CD4-positive, alpha-beta T cell treated with Interleukin-6 at 100 ng/mL for 8 hours (primary cell): ENCODE measurements at places on chromosomes 12 and 14.

GRCh38 chr14:103728721-103729120, 13.1 kb downstream of the ZFYVE21 start:
- no peak for DNase-seq

DNA sequence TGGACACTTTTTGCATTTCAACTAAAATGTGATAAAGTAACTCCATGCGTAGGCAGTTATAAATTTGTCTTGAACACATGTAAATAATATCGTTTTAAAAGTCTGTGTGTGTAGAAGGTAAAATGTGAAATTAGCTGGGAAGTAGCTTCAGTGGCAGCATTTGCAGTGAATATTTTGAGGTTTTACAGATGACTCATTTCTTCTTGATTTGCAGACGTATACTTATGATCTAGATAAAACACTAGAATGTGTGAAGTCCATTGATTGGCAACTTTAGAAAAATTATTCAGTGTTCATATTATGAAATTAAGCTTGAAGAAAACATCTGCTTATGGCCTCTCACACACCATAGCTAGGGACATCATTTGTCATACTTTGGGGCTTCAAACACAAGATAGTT, 788.6 kb upstream of the NOVA1 start:
- no peak for DNase-seq

- DNase-seq: peak; percentile 61
Observed at GRCh38 chr14:72476657-72477499, 417.0 kb downstream of the DPF3 start.

- DNase-seq: no peak
Observed at GRCh38 chr12:41930866-41931437, 213.7 kb downstream of the GXYLT1 start.

- no peak for DNase-seq
Observed at GRCh38 chr12:12903642-12904609, 12.6 kb downstream of the GPRC5A start.

DNA sequence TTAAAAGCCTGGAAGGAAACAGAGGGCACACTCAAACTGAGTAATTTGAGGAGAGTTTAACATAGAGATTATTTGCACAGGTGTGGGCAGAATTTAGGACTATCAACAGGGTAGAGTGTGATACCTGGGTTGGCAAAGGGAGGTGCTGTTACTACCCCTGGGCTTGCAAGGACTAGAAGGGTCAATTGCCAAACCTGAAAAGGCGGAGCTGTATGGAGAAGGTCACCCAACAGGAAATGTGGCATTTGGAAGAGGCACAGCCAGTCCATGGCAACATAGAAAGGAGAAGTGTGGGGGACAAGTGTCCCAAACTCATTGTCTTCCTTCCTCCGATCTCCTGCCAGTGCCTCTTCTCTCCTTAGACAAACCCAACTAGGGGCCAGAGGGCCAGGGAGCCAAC, 21.6 kb upstream of the MED13L start:
- no peak for DNase-seq

GRCh38 chr12:80598004-80598606, 109.3 kb upstream of the MYF6 start:
- no peak for DNase-seq

GRCh38 chr12:105040476-105040875, 43.8 kb downstream of the ALDH1L2 start:
- no peak for DNase-seq

DNA sequence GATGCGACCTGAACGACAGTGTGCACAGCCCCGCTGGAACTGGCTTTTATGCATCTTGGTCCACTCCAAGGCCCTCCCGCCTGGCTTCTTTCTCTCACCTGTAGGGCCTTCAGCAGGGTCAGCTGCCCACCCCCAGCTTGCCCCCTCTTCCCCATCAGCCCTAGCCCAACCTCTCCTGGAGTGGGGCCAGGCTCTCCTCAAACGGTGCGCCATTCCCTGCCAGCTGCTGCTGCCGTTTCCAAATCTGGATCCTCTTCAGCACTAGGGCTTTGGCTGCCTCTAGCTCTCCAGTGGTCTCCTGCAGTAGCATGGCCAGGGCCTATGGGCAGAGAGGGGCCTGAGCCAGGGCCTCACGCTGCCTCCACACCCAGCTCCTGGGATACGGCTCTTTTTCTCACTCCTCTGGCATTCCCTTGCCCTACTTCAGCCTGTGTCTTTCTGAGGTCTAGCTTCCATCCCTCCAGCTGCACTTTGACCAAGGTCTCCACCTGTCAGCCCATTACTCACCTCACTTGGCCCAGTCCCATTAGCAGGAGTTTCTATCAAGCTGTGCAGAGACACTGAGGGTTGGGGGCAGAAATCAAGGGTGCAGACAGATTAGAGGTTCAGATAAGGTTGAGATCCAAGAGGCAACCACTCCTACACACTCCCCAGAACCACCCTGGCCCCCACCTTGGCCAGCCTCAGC, 5.0 kb downstream of the STAT6 start:
- DNase-seq: no peak

- no peak for DNase-seq
Observed at GRCh38 chr14:75430526-75430925, 2.7 kb downstream of the JDP2 start.

DNA sequence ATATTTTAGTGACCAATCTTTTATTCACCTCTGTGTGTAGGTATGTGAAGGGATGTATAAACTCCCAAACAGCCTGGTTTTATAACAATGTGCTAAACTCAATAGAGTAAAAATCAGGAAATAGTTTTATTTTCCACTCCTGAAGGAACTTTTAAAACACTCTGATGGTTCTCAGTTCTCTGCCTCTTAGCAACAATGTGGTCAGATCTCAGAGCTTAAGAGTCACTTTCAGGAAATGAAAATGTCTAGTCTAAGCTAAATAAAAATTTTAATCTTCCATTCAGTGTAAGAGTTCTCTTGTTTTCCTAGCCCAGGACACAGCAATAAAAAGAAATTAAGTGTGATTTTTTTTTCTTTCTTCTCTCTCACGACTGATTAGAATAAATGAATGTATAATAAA, 718.0 kb downstream of the C12orf50 start:
- no peak for DNase-seq

GRCh38 chr14:21234112-21234511, 35.1 kb downstream of the HNRNPC start:
- DNase-seq: no peak

DNA sequence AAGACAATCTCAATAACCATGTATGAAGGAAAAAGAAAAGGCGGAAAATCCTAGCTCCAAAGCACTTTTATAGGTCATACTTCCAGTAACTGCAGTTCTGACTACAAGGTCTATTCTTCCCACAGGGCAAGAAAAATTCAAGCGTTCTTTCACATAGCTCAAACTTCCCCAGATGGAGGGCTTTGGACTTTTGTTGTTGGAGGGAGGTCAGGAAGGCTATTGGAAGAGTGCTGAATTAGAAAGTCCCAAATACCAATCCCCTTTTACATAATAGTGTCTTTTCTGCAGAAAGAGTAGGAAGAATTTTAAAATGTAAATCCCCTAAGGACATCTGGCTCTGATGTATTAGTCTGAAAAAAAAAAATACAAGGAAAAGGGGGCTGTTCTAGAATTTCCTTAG, 309.4 kb downstream of the MDGA2 start:
- DNase-seq: no peak

DNA sequence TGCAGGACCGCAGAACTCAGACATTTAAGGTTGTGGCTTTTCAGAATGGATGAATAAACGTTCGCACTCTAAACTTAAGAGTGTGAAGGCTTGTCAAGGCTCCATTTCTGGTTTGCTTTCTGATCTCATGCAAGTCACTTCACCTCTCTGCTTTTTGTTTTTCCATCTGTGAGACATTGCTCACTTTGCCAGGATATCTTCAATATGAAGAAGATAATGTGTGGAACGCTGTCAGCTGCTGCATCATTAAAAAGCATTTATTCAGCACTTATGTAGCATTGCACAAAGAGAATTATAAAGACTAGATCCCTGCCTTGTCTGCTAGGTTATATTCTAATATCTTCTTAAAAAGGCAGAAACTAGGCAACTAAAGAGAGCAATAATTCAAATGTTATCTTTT, 172.2 kb downstream of the CACNA1C start:
- DNase-seq: no peak

DNA sequence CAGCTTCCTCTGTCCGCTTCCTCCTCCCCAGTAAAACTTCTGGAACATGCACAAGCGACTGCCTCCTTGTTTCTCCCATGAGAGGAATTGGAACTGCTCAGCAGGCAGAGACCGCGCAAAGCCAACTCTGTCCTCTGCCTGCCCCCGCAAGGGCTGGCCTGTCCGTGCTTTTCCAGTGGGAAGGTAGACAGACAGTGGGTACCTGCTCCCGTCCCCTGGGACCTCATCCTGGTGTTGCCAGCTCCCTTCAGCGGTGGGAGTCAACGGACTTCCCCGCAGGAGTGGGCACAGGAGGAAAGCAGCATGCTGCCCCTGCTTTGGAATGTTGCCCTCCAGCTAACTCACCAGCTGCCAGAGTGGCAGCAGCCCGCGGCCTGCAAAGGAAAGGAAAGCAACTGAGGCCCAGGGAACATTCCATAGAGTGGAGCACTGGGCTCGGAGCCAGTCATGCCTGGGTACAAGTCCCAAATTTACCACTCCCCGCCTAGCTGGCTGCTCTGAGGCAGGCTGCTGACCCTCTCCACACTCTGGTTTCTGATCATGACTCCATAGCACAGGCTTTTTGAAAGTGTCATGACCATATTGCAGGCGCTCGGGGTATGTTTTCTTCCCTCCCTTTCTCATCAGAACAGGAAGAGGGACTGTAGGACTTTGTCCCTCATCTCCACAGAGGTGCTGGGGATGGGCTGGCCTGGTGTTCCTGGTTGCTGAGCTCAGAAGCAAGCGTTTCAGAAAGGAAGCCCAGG, 89.2 kb upstream of the CLMN start:
- no peak for DNase-seq

DNA sequence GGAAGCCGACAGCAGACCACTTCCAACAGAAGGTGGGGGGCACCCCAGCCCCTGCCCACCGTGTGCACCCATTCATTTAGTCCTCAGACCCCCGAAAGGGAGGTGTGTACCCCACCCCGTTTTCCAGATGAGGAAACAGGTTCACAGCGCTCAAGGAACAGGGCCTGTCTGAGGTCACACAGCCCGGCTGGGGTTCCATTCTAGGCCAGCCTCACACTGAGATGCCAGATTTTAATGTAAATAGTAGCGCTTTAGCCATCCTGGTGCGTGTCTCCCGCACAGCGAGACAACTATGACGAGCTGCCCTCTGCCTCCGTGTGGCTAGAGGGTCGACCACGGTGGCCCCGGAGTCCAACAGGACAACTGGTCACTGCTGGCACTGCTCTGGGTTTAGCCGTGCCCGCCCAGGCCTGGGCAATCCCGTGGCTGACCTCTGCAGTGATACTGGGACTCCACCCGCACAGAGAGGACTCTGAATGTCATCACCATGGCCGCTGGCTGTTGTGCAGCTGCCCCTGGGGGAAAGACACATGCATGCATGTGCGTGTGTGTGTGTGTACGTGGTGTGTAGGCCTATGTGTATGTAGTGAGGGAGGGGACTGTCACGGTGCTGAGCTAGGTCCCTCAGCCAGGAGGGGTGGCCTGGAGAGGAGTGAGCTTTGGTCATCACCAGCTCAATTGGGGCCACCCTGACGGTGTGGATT, 31.6 kb downstream of the BEGAIN start:
- DNase-seq: no peak

- no peak for DNase-seq
Observed at GRCh38 chr12:58681730-58682129, 238.6 kb downstream of the LRIG3 start.

DNA sequence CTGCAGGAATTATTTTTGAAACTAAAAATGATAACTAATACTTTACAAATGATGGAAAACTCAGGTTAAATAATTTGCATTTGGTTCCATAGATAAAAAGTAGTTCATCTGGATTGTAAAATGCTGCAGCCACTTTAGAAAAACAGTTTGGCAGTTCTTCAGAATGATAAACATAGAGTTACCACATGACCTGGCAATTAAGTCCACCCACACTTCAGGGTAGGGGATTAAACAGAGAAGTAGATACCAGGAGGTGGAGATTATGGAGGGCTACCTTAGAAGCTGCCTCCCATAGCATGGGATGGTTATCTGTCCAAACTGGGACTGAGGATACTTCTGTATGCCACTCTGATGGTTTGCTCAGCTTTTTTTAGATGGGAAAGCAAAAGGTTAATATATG, 22.2 kb downstream of the ARF6 start:
- no peak for DNase-seq

DNA sequence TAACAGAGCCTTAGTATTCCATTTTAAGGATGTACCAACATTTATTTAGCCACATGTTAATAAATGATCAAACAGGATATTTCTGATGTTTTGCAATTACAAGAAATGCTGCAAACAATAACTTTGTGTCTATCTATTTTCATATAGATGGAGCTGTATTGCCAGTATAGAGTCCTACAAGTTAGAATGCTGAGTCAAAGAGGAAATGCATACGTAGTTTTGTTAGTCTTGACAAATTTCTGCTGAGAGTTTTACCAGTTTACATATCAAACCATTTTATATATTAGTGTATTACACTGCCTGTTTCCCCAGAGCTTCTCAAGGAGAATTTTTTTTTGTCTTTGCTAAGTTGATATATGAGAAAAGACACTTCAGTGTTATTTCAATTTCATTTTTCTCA, 541.7 kb downstream of the SLC16A7 start:
- no peak for DNase-seq

DNA sequence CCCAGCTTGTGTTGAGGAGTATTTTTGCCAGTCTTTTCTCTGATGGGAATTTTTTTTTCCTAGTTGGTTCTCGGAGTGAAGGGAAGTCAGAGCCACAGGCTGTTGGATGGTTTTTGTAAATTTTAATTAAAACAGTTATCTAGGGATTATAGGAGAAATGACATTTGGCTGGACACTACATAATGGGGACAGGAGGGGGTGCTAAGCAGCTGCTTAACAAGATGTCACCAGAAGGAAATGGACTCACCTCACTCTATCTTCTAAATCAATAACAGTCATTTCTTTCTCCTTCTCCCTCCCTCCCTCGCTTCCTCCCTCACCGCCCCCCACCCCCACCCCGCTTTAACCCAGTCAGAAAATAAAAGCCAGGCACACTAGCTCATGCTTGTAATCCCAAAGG, 93.4 kb upstream of the TMEM233 start:
- no peak for DNase-seq

- DNase-seq: no peak
Observed at GRCh38 chr12:27975222-27976136, 2.9 kb upstream of the PTHLH start.

DNA sequence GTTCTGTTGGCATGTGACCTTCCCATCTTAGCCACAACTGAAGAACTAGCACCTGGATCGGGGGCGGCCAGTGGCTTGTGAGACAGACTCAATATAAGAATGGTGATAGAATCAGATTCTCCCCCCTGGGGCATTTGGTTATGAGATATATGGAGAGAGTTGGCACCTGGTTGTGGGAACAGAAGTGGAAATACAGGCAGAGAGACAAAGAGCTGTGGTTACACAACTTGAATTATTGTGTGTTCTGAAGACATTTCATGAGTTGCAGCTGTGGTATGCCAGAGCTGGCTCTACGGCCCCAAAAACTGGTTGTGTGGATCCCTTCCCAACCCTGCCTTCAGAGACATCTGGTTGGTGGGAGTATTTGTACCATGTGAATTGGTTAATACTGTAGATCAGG, 2.9 kb upstream of the MSRB3 start:
- DNase-seq: no peak

- DNase-seq: peak; percentile 0
Observed at GRCh38 chr14:101019541-101019940, 116.0 kb upstream of the RTL1 start.

- no peak for DNase-seq
Observed at GRCh38 chr12:74170645-74171477, 366.8 kb upstream of the ATXN7L3B start.
